ENCODE measurements at places on chromosomes 7 and 10.

GRCh38 chr10:24694086-24694485 is 29.6 kb downstream of the ARHGAP21 start:
- no peak for DNase-seq

DNA sequence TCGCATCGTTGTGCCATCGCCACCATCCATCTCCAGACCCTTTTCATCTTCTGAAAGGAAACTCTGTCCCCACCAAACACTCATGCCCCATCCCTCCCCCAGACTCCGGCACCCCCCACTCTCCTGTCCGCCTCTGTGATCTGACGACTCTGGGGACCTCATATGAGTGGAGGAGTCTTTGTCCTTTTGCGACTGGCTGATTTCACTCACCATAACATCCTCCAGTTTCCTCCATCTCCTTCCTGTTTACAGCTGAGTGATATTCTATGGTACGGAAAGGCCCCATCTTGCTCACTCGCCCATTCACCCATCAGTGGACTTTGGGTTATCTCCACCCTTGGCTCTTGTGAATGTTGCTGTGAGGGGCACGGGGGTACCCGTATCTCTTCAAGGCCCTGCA is 11.8 kb upstream of the INSIG1 start:
- DNase-seq, result no peak

DNA sequence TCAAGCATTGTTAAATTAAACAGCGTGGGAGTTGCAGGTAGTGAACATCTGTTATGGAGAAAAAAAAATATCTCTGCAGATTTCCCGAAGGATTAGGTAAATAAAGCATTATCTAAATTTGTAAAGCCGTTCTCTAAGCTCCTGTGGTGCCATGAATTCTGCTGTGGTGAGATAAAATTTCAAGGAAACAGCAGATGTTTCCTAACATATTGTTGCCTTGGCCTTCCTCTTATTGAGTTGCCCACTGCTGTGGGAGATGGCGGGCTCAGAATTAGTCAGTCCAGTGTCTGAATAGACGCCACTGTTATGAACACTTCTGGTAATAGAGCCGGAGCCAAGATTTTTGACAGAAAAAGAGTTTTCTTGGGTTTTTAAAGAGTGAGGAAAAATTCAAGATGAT is 82.6 kb upstream of the ELMO1 start:
- DNase-seq, result no peak

DNA sequence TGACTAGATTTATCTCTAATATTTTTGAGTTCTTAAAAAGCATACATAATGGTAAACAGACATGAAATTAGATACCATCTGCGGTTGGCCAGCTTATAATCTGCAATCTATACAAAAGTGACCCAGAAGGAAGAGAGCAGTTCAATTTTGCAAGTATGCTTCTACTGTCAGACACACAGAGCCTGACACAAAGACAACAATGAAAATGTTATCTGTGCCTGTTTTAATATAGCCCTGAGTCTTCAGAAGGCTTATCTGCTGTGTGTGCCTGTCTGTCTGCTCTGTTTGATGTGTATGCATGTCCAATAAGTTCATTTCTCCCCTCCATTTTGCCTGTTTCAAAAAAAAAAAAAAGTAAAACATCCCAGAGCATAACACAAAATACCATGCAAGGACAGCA is 73.3 kb upstream of the FHIP2A start:
- no peak for DNase-seq

DNA sequence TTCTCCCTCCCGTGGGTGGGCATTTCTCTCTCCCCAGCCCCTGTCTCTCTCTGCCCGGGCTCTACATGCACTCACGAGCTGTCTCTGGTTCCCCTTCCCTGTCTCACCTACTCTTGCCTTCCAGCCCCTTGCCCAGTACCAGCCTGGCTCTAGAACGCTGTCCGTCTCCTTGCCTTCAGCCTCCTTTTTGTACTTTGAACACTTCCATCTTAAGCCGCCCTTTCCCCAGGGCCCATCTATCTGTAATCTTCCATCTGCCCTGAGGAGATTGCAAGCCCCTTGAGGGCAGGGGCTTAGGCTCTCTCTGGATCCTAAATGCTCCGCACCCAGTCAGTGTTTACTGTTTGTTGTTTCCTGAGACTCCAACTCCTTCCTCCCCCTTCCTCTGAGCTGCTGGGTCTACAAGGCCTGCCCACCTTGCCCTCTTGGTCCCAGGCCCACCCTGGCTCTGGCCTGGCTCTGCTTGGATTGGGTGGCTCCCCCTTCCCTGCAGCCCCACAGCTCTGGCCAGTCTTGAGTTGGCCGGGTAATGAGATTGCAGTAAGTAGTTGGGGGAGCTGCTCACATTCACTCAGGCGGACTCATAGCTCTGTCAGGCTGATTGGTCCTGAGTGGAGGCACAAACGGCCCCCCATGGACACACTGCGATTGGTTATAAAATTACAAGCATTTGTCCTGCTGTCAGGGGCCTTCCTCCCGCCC is 28.3 kb downstream of the POLL start:
- DNase-seq, result no peak

- DNase-seq, result no peak
These were observed 440.1 kb downstream of the KCNMA1 start for GRCh38 chr10:77197544-77197943.

DNA sequence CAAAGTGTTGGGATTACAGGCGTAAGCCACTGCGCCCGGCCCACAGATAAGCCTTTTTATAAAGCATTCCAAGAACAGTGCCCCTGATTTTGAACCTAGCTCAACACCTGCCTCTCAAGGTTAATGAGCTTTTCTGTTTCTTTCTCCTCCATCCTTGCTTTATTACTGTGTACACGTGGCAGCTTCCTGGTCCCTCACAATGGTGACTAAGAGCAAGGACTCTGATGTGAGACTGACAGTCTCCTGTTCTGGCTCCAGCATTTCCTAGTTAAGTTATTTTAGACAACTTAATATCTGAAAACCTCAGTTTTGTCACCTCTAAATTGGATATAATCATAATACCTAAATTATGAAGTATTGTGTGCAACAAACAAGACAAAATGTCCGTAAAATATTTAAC is 9.9 kb downstream of the HABP2 start:
- DNase-seq, result no peak

DNA sequence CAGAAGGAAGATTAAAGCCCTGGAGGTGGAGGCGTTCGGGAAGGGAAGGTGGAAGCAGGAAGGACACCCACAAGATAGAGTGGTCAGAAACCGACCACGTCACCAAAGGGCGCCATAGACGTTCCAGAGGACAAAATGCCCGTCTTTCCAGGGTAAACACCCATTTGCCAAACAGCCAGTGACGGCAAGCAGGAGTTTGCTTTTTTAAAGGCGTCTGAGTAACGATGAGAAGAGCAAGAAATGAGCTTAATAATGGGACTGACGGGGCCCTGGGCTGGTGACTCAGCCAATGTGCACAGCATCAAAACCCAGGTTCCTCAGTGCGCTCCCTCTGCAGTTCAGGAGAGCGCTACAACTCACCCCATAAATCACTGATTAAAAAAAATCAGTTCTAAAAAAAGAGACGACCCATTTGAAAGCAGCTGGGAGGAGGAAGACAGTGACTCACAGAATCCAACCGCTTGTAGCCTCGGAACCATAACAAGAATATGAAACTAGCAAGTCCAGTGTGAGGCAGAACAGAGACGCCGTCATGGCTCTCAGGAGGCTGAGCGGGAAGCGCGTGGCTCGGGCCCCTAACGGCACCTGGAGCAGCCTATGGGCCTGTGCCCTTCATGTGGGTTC is 5.9 kb downstream of the DIP2C start:
- no peak for DNase-seq

GRCh38 chr7:67984326-67984725 is 987.7 kb downstream of the TYW1 start:
- DNase-seq, result no peak

DNA sequence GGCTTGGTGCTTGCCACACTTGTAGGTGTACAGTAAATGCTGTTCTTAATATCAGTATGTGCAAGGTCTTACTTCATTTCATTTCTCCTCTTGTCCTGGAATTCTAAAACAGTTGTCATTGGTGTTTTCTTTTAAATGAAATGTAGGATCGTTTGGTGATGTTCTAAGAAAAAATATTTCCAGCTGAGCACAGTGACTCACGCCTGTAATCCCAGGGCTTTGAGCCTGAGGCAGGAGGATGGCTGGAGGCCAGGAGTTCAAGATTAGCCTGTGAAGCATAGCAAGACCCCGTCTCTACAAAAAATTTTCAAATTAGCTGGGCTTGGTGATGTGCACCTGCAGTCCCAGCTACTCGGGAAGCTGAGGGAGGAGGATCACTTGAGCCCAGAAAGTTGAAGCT is 32.6 kb upstream of the ELN start:
- no peak for DNase-seq

- DNase-seq, result peak; percentile 42
These were observed 1.2 kb downstream of the MACROH2A2 start for GRCh38 chr10:70053841-70054288.

GRCh38 chr7:23012186-23012585 is 1.7 kb downstream of the HYCC1 start:
- DNase-seq, result no peak

DNA sequence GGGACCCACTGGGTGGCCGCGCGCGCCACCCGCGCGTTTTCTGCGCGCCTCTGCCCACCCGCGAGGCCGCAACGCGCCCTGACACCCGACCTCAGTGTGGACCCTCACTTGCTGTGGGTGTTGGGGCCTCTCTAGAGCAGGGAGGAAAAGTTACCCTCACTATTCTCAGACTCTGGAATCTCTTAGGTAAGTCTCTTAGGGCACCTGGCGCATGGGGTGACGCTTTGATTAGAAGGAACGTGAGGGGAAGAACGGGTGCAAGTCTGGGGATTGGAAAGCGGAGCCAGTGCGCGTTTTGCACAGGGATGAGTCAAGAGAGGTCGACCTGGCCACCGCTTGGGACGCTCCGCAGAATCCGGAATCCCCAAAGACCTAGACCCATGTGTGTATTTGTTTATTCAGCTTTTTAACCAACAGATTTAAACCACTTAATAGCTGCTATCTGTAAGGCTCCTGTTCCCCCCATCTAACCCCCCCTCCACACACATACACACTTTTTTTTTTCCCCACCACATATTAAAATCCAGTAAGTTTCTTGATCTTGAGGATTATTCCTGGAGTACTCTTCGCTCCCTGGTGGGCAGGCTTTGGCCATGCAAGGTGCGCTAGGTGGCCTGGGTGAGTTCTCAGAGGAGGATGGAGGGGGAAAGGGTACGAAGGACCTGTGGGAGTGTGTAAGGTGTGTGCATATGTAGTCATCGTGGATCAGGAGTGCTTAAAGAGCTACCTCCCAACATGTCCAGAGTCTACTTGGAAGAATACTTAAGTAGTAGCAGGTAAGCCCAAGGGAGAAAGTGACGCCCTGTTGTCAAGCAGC is 169.1 kb upstream of the PPP1R3A start:
- DNase-seq, result no peak

- no peak for DNase-seq
These were observed 38.1 kb downstream of the CTTNBP2 start for GRCh38 chr7:117835016-117835664.

- no peak for DNase-seq
These were observed 30.4 kb upstream of the UCN3 start for GRCh38 chr10:5334196-5334880.

DNA sequence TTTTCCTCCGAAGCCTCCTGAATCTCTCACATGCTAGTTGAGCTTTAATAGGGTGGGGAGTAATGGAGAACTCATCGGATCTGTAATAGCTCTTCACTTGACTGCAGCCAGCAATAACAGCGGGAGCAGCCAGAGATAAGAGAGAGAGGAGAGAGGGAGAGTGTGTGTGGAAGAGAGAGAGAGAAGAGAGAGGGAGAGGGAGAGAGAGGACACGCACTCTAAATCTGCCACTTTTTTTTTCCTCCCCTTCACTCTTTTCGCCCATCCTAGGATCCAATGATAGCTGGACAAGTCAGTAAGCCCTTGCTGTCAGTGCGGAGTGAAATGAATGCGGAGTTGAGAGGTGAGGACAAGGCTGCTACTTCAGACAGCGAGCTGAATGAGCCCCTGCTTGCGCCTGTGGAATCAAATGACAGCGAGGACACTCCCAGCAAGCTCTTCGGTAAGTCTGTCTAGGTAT is 107.9 kb downstream of the POU6F2 start:
- no peak for DNase-seq

DNA sequence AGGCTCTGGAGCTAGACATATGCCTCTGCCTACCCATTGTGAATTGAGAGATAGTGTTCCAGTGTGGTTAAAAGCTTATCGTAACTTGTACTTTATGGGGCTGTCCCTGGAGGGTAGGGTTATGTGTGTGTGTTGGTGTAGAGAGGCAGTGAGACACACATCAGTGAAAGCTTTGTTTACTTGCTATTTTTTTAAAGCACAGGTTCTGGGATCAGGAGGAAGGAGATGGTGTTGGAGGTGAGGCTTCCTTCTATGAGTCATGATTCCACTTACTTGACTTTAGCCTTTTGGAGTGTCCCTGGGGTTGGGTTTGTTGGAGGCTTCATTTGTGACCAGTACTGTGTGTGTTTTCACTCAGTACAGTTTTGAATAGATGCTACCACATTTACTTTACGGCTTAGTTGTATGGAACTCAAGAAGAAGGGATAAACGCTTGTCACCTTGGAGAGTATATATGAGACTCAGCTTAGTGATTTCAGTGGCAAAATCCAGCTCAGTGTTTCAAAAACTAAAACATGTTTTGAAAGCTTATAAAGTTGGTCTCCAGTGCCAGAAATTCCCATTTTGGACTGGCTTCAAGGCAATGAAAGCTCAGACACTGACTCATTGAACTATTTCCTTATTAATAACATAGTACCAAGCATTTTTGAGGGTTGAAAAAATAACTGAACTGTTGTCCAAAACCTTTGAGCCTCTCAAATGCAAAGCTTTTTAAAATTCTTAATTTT is 106.2 kb downstream of the PLXDC2 start:
- no peak for DNase-seq

- DNase-seq, result peak; percentile 48
These were observed 63.0 kb upstream of the ANTXRL start for GRCh38 chr10:46223626-46224413.

DNA sequence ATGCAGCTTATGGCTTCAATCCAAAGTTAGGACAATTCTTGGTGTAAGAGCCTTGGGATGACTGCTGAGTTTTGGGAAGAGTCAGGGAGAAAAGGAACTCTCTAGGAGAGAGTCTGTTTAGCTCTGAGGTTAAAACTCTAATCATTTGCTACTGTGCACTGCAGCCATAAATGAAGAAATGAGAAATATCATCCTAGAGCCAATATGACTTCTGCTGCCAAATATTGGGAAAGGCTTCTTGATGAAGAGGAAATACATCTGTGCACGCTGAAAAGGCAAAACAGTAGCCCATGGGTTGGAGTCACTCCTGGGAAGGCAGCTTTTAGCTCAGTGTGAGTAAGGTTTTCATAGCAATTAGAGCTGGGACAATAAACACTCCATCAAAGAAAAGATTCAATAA is 308.8 kb downstream of the SFMBT2 start:
- DNase-seq, result no peak

- no peak for DNase-seq
These were observed 735.3 kb downstream of the SUGCT start for GRCh38 chr7:40870108-40870507.

GRCh38 chr10:35208536-35208935 is 81.9 kb downstream of the CREM start:
- DNase-seq, result peak; percentile 40

- no peak for DNase-seq
These were observed 49.7 kb upstream of the ADCY1 start for GRCh38 chr7:45524445-45524844.
